ENCODE measurements at places on chromosomes 12 and 14.

DNA sequence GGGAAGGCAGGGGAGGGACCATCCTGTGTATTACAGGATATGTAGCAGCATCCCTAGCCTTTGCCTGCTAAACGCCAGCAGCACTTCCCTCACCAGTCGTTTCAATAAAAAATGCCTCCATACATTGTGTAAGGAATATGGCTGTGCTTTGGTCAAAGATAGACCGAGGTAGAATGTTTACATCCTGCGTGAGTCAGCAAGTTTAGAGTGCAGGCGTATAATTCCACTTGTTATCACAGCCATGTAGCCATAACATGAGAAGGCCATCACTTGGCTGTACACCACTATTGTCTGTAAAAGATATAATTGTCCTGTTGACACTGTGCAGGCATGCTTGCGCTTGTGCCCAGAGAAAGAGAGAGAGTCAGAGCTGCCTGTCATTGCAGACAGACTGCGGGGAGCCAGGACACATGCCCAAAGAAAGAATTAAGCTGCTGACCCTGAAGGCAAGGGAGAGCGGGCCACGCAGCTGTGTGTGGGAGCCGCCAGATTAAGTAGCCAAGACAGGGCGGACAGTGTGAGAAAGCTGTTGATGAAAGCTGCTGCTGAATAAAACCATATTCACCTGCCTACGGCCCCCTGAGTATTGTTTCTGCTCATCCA lies 68.4 kb downstream of the CRACR2A start:
- no peak for DNase-seq

DNA sequence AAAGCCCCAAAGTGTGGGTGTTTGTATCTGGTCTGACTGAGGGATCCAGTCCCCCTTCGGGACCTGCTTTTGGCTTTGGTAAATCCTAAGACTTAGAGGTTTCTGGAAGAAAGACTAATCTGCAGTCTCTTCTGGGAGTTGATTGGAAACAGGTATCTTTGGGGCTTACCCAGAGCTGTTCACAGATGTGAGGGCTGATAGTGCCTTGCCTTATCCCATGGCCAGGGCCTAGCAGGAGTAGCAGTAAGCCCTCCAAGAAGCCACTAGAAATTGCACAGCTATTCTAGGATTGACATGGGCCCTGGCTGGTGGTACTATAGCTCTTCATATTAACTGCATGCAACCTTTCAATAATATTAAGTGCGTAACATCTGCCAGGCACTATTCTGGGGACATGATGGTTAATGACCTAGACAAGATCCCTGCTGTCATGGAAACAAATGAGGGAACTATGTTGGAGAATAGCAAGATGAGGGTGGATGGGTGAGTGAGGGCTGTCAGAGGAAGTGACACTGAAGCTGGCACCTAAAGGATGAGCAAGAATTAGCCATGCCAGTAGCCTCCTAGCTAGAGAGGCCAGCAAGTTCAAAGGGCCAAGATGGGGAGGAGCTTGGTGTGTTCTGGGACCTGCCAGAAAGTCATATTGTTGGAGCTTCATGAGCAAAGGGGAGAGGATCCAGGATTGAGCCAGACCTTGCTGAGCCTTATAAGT lies 71.7 kb downstream of the CRADD start:
- DNase-seq: no peak

GRCh38 chr14:98099527-98099926 lies 1172.5 kb downstream of the BCL11B start:
- no peak for DNase-seq

GRCh38 chr14:100823413-100824080 lies 2.4 kb upstream of the MEG3 start:
- no peak for DNase-seq

DNA sequence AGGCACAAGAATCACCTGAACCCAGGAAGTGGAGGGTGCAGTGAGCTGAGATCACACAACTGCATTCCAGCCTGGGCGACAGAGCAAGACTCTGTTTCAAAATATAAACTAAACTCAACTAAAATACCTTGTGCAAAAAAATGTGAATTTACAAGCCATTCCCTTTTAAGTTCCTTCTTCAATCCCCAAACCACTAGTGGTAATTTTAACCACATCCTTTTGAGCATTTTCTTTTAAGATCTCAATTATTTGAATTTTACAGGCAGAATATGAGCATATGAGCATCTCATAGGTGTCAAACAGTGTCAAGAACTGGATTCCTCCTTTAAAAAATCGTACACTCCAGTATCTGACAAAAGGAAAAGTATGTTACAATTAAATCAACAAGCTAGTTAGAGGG lies 57.0 kb upstream of the NPFF start:
- DNase-seq: no peak

DNA sequence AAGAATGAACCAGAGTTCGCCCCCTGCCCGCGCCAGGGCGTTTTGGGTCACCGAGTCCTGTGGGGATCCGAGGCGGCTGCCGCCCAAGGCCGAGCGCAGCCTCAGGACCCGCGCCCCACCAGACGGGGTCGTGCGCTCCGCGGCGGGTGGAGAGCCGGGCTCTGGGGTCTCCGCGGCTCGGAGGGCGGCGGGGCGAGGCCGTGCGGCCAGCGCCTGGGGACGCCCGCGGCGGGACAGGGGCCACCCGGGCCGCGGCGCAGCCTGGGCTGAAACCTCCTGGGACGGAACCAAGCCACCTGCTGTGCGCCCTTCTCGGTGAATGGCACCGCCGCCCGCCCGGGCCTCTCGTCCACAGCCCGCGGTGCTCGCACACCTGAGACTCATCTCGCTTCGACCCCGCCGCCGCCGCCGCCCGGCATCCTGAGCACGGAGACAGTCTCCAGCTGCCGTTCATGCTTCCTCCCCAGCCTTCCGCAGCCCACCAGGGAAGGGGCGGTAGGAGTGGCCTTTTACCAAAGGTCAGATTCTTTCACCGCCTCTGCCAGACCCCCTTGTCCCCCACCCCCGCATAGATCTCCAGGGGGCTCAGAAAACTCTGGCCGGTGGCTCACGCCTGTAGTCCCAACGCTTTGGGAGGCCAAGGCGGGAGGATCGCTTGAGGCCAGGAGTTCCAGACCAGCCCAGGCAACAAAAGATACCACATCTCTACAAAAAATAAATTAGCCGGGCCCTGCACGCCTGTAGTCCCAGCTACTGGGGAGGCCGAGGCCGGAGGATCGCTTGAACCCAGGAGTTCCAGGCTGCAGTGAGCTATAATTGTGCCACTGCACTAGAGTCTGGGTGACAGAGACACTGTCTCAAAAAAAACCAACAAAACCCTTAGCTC lies 901 bp downstream of the B3GNT4 start:
- peak; percentile 34 for DNase-seq

GRCh38 chr12:124032265-124032886 lies 59.4 kb downstream of the ZNF664 start:
- DNase-seq: no peak

GRCh38 chr12:6809056-6809455 lies 12.6 kb upstream of the GPR162 start:
- DNase-seq: no peak

- no peak for DNase-seq
These were observed 41.1 kb downstream of the ATXN2 start for GRCh38 chr12:111558107-111558376.

DNA sequence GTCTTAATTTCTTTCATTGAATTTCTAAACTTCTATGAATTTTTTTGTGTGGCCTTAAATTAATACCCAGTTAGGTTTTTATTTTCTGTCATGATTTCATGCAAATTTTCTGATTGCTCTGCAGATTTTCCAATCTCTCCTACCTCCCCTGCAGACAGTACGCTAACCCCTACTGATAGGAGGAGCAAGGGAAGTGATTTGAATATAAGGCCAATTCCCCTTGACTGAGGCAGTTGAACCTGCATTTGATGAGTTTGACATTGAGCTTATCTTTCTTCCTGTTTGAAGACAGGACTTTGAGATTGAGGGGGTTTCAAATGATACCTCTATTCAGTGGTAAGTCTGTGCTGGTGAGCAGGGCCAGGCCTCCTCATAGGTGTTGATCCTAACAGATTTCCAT lies 74.6 kb downstream of the SNAPC1 start:
- DNase-seq: no peak

GRCh38 chr12:132462788-132463187 lies 27.2 kb upstream of the FBRSL1 start:
- no peak for DNase-seq

DNA sequence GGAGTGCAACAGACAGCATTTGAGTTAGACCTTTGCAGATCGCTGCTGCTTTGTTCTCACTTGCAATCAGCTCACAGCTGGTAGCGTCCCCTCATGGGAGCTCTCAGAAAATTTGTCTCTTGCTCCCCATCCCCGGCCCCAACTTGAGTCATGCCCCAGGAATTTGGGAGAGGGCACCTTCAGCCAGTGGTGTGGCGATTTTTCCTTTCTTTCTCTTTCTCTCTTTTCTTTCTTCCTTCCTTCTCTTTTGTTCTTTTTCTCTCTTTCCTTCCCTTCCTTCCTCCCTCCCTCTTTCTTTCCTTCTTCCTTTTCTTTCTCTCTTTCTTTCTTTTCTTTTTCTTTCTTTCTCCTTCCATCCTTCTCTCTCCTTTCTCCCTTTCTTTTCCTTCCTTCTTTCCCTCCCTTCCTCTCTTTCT lies 34.2 kb upstream of the MAP1LC3B2 start:
- DNase-seq: no peak

DNA sequence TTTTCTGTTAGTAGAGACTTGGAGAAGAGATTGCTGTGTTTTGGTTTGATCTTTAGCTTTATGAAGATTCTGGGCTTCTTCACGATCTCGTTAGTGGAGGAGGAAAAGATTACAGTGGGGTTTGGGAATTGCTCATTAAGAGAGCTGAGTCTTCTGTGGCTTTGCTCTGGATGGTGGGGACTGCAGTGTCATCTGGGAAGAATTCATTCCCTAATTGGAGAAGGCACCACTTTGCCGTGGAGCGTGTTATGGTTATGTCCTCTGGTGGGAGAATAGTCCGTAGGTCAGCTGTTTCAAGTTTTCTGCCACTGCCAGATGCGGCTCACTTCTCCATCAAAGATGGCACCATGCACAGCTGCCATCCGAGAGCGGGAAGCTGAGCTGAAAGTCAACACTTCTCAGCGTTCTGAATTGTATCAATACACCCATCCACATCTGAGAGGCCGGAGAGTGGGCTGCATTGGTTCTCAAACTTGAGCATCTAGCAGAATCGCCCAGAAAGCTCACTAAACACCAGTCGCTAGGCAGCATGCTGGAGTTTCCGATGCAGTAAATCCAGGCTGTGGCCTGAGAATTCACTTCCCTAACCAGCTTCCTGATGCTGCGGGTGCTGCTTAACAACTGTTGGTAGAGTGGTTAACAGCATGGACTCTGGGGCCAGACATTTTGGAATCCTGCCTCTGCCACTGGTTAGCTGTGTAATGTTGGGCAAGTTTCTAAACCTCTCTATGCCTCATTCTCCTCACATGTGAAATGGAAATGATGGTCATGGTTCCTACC lies 117.8 kb downstream of the PLXNC1 start:
- no peak for DNase-seq

DNA sequence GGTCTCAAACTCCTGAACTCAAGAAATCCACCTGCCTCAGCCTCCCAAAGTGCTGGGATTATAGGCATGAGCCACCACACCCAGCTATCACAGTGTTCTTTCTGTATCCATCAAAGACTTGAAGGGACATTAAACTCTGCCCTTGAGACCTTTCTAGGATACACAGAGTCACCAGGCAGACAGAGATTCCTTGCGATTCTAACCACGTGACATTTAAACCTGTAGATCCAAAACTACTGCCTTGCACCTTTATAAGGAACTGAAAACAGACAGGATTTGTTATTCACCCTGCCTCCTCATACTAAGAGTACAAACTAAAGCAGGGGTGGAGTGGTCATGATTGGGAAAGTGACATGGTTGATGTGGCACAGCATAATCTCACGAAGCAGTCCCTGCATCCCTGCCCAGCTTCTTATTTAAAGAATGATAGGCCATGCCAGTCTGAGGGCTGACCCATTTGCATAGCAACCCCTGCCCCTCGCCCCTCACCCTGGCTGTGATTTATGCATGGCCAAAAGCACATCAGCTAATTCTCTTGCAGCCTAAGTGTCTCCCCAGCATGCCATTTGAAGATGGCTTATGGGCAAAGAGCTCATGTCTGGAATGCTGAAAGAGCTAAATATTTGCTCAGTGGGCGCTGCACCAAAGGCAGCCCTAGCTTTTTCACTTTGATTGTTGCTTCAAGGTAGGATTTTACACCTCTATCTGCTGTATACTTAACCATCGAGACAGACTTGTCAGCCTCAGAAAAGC lies 43.2 kb upstream of the MYBPC1 start:
- DNase-seq: no peak

DNA sequence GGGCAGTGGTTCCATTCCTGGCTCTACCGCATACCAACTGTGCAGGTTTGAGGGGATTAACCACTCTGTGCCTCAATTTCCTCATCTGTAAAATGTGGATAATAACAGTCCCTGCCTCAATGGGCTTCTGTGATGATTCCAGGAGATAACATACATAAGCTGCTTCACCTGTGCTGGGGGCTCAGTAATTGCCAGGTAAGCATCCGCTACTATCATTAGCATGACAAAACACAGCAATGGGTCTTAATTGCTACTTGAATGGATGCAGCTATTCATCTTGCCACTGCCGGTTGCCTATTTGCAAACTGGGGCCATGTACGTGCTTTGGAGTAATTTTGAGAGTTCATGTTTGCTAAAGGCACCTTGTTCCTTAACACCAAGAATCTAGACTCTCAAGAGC lies 132.6 kb downstream of the TMEM132D start:
- DNase-seq: no peak
